ENCODE measurements at places on chromosomes 13 and 19.
A peak's percentile ranks its signal among the peaks of the same experiment; 100 is the strongest.

DNA sequence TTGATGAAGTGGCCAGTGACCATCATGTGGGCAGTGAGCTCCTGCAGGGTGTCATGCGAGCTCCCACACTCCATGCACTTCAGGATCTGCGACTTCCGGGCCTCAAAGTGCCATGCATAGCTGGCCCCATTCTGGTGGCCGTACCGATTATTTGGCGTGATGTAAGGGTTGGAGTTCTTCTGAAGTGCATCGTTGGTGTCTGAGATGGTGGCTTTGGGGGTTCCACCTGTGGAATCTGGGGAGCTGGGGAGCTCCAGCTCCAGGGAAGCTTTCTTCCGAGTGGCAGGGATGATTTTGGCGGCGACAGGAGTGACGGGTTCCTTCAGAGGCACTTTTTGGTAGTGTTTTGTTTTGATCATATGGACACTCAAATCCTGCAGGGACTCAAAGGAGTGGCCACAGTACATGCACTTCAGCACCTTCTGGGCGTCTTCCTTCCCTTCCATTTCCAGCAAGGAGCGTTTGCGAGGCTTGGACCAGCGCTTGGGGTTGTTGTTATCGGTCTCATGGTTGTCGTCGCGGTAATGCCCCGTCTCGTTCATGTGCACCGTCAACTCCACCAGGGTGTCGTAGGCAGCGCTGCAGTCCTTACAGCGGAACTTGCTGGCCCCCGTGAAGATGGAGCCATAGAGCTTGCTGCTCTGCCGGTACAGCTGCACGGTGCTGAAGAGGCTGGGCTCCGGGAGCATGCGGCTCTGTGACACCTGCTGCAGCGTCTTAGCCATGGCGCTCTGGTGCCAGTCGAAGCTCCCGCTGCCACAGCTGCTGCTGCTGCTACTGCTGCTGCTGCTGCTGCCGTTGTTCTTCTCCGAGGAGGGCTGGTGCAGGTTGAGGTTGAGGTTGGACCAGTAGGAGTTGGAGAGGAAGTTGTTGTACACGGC, 70.4 kb downstream of the TSHZ3 start:
- DNase-seq, result no peak

DNA sequence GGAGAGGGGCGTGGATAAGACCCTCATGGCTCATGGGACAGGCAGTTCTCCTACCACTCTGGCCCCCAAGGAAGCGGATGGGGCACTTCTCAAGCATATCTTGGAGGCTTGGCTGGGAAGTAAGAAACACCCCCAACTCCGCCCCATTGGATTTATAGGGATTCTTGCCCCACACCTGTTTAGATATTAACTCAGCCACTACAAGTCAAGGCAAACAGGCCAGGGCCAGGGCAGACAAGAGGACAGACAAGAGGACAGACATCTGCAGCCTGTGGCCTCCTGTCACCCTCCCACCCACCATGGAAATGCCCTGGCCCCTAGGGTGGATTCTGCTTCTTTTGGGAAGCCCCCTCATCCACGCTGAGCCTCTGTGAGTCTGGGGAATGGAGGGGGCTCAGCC, 24.1 kb downstream of the RDH8 start:
- DNase-seq, result no peak

GRCh38 chr13:51000571-51001260, 91.1 kb downstream of the RNASEH2B start:
- no peak for DNase-seq

- DNase-seq, result no peak
These were observed 61.7 kb downstream of the TDRD12 start for GRCh38 chr19:32781280-32781679.

DNA sequence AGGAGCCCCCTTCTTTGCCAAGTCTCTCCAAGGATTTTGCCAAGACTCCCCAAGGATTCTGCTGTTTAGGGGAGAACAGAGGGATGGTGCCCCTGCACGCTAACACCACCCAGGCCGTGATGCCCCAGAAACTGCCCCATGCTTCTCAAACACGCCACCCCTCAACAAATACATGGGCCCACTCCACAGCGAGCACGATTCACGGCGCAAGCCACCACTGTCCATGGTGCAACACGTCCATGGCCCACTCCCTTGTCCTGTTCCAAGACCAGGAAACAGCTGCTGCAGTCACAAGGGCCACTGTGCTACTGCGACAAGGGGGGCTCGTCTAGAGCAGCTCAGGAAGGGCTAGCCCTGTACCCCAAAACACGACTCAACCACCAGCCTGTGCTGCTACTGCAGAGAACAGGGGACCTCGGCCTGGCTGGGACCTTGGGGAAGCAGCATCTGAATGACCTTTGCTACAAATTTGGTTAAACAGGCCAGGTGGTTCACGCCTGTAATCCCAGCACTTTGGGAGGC, 36.5 kb upstream of the ISYNA1 start:
- DNase-seq, result no peak

DNA sequence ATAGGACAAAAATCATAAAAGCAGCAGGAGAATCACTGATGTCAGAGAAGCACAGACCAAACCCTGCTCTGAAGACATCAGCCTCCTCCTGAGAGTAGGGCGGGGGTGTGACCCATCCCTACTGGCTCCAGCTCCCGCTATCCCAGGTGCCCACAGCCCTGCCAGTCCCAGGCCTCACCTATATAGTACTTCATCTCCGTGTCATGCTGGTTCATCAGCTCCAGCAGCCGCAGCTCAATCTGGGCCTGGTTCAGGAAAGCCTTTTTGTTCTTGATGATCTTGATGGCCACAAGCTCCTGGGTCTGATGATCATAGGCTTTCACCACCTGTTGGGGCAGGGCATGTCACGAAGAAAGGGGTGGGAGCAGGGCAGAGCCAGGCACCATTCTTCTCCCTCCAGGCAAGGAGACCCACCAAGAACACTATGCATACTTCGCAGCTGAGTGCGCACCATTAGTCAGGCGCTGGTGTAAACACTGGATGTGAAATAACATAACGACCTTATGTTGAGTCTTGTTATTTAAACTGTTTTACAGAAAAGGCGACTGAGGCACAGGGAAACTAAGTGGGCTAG, 4.2 kb downstream of the DYRK1B start:
- no peak for DNase-seq

- DNase-seq, result no peak
These were observed 38.3 kb upstream of the HMGB1 start for GRCh38 chr13:30504081-30504480.

DNA sequence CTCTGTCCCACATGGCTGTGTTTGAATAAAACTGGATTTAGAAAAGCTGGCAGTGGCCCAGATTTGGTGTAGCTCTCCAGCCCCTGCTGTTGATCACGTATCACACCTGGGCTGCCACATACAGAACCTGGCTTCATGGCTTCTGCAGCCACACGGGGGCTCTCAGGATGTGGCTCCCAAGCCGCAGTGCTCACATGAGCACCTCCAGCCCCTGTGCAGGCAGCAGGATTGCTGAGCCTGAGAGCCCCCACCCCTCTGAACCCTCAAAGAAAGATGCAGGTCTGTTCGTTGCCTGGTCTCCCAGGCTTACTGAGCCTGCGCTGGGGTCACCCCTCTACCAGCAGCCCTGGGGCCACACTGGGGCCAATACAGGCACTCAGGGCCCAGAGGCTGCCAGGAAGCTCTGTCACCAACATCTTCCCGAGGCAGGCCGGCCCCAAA, 2.7 kb downstream of the PLEKHF1 start:
- no peak for DNase-seq

- DNase-seq, result no peak
These were observed 310.8 kb upstream of the KLF12 start for GRCh38 chr13:74444864-74445479.

DNA sequence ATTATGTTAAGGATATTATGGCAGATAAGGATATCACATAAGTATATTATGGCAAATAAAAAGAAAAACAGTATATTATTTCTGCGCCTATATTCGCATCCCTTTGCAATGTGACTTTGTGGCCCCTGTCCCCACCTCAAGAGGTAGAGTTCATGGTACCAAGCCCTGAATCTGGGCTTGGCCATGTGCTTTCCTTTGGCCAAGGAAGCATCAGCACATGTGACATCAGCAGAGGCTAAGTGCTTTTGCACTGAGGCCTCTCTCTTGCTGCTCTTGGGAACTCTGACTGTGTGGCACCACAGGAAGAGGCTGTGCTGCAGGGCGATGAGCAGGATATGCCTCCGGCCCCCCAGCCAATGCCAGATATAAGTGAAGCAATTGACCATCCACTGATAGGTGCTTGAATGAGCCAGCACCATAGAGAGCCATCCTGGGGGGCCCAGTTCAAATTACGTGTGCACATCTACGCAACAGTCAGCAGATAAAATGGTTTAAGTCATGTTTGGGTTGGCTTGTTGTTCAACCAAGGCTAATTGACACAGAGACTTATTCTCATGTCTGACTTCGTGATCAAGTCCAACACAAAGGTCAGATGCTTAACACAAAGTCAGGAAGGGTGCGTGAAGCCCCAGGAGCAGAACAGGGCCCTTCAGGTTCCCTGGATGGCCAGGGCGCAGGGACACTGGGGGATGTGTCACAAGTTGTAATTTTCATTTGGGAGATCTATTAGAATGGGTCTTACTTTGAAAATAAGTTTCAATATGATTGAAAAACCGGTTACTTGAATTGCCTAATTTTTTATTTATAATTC, 173.3 kb downstream of the COL4A1 start:
- DNase-seq, result no peak

GRCh38 chr19:51147663-51148062, 5.6 kb downstream of the SIGLEC7 start:
- no peak for DNase-seq

- DNase-seq, result no peak
These were observed 778.3 kb upstream of the PCDH20 start for GRCh38 chr13:62193919-62194318.

- DNase-seq, result no peak
These were observed 534.1 kb downstream of the PCDH17 start for GRCh38 chr13:58165617-58166016.

GRCh38 chr13:42377640-42378382, 105.9 kb downstream of the AKAP11 start:
- no peak for DNase-seq

GRCh38 chr19:2782329-2782935, 641 bp downstream of the SGTA start:
- DNase-seq, result no peak

DNA sequence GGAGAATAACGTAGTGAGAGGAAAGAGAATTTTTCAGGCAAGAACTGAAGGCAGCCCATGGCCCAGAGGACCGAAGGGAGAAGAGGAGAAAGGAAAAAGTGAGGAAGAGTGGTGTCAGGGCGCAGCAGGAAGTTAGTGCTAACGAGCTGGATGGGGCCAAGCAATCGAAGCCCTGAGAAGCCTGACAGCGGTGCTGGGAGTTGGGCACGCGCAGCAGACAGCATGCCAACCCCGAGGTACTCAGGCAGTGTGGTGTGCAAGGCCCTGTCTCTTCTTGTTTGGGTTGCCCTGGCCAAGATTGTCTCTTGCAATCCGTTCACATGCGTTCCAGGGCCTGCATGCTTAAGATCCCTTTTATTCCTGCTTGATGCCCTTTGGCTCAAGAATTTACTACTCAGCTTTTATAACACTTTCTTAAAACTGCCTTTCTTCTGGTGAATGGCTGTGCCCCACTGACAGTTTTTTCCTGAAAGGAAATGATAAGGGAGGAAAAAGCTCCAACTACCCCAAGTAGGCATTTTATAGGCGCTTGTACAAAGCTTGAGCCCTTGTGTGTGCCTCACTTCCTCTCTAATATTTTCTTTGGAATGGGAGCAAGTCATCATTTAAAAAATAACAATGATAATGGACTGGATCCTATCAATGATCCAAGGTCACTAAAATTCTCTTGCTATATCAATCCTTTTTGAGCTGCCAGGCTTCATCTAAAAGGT, 115.4 kb downstream of the FLT1 start:
- DNase-seq, result no peak

- DNase-seq, result no peak
These were observed 1.0 kb downstream of the C19orf73 start for GRCh38 chr19:49117677-49118564.

DNA sequence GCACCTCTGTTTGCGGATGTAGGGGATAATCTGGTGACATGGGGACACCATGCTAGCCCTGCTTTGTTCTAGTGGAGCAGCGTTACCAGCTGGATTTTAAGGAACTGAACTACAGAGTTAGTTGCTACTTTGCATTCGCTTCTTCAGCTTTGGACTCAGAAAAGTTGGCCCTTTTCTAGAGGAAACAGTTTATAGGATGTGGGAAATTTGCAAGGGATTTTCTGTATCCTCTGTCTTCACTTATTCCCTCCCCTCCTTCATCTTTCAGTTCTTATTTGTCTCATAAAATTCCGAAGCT, 2.1 kb downstream of the GATAD2A start:
- DNase-seq, result no peak

DNA sequence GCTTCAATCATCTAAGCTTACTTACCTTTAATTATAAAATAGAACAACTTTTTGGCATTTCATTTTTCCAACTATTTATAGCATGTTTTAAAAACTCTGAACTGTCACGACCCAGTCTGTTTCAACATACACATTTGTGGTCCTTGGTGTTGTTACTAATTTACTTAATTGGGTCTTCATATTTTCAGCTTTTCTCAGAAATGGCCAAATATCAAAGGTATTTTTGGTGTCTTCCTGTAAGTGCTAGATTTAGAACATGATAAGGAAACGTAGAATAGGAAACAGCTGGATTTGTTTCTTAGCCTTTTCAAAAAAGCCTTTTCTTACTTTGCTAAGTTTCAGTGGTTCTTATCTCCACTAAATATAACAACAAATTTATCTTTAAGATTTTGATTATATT, 11.4 kb downstream of the LPAR6 start:
- DNase-seq, result no peak

- DNase-seq, result peak; percentile 19
These were observed 19.7 kb upstream of the EDDM13 start for GRCh38 chr19:56252699-56253422.

- DNase-seq, result no peak
These were observed 19.0 kb downstream of the NLRP7 start for GRCh38 chr19:54928299-54928698.
